Activated CD4-positive, alpha-beta memory T cell treated with anti-CD3 and anti-CD28 coated beads, Interleukin-2, amount 10 ng/mL, durations not matched to agents 7 days and 5 days (primary cell): ENCODE measurements at places on chromosomes 3 and 15.

- no peak for DNase-seq
Observed at GRCh38 chr3:58317811-58318210, 11.5 kb downstream of the HTD2 start.

- DNase-seq: no peak
Observed at GRCh38 chr3:168047190-168047795, 48.4 kb downstream of the GOLIM4 start.

- no peak for DNase-seq
Observed at GRCh38 chr3:54836871-54837270, 91.0 kb downstream of the LRTM1 start.

DNA sequence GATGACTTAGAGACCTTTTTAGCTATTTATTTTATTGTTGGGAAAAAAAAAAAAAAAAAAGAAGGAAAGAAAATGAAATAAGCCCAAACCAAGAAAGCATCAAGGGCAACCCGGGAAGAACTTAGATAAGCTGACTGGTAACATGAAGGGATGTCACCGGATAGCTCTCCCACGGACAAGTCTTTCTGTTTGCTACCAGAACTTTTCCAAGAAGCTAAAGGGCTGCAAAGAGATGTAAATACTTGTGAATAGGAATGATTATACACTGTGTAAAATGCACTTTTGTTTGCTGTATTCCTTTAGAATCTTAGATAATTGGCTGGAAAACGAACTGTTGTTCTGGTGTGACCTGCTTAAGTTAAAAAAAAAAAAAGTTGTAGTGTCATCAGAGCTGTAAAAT lies 2.8 kb downstream of the FOXB1 start:
- DNase-seq: no peak

DNA sequence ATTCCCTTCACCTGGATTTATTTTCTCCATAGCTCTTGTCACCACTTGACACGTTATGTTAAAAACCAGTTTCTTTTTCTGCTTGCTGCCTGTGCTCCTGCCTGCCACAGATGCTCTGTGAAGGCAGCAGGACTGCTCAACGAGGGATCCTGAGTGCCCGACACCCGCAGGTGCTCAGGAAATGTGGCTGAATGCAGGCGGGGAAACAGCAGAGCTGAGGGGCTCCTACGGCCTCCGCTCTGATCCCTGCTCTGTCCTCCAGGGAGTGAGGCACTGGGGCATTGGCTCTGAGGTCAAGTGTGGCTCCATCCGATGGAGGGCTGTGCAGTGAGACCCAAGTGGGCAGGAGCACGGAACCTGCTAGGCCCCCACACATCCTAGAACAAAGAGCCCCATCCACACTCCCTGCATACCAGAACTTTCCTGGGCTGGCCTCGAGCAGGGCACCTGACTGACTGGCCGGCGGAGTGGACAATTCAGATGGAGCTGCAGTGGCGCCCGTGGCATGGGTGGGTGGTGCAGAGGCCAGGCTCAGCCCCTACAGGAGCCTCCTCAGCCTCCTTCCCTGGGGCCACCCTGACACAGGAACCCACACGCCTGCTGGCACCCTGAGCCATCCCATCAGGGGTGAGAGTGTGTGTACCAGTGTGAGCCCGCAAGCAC lies 27.9 kb downstream of the IQSEC1 start:
- DNase-seq: no peak

GRCh38 chr3:76859596-76859995 lies 180.3 kb upstream of the ROBO2 start:
- DNase-seq: no peak

DNA sequence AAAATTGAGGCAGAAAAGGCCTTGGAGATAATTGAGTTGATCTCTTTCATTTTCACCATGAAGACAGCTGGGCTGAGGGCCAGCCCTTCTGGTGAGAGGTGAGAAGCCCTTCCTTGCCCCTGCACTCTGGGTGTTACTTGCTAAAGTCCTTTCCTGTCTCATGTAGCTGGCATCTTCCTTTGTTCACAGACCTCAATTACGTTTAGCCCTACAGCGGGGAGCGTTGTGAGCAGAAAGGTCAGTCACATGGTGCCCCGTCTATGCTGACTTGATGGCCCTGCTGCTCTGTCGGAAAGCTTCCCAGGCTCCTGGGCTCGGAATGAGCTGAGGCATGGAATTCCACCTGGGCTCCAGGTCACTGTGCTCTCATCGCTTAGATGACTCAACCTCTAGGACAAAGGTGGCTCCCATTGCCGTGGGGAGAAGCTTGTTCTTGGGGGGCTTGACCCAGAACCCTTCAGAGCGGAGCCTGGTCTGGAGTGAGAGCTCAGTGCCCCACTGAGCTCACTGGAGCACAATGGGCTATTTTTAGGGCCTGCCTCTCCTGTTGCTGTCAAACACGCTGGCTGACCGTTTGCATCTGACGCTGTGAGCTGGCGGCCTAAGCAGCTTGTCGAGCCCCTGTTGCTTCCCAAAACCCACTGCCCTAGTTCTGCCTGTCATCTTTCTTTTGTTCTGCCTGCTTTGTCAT lies 47.0 kb downstream of the RPLP1 start:
- no peak for DNase-seq

- DNase-seq: peak; percentile 83
Observed at GRCh38 chr15:98853161-98853560, 154.4 kb downstream of the PGPEP1L start.

DNA sequence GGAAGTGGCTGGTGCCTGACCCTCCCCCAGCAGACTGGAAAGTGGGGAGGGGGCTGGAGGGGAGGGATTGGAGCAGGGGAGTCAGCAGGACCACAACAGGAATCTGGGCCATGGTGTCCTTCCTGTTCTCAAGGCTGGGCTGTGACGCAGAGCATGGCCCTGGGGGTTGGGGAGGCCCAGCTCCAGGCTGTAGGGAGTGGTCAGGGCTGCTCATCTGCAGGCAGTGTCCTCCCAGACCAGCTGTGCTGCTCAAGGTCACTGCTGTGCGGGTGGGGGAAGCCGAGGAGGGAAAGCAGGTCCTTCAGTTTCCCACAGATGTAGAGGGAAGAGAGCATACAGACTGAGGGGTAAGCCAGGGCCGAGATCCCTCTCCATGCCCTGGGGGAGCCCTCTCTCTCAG lies 40.7 kb downstream of the CYP11A1 start:
- no peak for DNase-seq

DNA sequence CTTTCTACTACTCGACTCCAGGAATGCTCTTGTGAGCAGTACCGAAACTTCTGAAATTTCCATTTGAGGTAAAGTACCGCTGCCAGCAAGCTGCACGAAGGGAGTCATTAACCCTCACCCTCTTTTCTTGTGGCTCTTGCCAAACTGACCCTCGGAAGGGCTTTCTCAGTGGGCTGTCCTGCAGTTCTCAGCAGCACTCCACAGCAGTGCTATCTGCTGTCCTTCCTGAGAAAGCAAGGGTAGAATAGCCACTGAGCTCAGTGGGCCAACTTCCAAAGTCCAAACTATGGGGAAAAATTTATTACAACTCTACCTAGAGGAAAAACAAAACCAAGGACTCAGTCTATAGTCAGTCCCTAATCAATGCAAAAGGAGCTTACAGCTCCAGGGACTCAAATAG lies 38.5 kb upstream of the COL8A1 start:
- DNase-seq: no peak

DNA sequence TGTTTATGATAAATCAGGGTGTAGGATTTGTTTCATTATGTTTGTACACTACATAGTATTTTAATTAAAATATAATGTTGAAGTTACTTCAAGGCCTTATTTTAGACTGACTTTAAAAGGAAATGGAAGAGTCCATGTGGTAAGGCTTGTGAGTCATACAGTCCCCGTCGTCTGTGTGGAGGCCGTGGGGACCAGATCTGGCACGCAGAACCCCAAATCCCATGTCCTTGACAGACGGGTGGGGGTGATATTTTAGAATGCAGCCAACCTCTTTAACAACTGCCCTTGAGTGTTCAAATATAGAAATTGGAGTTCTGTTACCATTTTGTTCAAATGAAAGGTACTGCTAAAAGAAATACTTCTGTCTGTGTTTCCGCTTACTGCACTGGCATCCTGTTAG lies 35.8 kb downstream of the ABHD17C start:
- no peak for DNase-seq

- DNase-seq: peak; percentile 82
Observed at GRCh38 chr15:66702035-66702786, at the start of gene SMAD6. Gene SMAD6, plus strand, starts transcription at chr15:66702236. Its CDS starts 1,023 bp downstream, at chr15:66703259.

DNA sequence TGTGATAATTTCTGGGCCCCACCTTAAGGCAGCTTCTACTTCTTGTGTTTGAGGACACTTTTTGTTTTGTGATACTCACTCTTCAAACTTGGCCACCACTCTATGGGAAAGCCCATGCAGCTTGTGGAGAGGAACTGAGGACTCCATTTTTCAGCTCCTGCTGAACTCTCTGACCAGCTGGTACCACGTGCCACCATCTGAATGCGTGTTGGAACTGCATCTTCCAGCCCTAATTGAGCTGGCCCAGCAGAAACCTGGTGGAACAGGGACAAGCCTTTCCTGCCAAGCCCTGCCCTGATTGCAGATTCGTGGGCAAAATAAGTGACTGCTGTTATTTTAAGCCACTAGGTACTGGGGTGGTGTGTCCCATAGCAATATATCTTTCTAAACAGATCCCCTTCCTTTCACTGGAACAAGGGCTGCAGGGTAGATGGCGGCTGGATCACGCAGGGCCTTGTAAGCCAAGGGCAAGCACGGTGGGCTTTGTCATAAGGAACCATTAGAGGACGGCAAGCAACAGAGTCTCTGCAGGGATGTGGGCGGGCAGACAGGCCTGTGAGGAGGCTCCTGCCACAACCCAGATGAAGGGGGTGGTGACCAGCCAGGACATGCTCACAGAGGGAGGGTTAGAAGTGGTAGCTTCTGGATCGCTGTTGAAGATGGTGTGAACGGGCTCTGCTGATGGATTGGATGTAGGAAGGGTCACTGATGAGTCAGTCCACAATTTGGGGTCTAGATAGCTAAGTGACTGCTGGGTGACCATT lies 9.5 kb downstream of the H1-8 start:
- DNase-seq: no peak

- no peak for DNase-seq
Observed at GRCh38 chr3:25957026-25957425, 167.1 kb downstream of the OXSM start.

GRCh38 chr3:172176061-172176770 lies 136.8 kb downstream of the FNDC3B start:
- DNase-seq: no peak

DNA sequence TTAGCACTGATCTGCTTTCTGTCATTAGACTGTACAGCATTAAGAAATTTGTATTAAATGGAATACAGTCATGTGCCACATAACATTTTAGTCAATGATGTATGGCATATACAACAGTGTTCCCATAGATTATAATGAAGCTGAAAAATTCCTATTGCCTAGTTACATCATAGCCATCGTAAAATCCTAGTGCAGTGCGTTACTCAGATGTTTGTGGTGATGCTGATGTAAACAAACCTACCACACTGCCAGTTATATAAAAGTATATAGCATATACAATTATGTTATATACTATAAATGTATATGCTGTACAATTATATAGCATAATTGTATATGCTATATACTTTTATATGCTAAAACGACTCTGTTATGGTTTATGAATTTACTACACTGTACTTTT lies 41.7 kb downstream of the APH1B start:
- no peak for DNase-seq

- DNase-seq: no peak
Observed at GRCh38 chr3:46936733-46937250, 39.8 kb downstream of the CCDC12 start.

DNA sequence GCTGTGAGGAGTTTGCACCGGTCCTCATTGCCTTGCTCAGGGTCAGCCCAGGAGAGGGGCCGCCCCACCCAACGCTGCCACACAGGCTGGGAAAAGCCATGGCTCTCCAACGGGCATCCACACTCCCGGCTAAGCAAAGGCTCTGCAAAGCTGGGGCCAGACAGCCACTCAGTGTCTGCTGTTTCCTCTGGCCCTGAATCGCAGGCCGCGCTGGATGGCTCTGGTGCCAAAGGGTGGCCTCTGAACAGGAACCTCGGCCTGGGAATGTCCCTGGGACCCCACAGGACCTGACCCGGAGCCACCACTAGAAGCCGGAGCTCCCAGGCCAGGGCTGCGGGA lies 42.9 kb downstream of the RPN1 start:
- DNase-seq: no peak

DNA sequence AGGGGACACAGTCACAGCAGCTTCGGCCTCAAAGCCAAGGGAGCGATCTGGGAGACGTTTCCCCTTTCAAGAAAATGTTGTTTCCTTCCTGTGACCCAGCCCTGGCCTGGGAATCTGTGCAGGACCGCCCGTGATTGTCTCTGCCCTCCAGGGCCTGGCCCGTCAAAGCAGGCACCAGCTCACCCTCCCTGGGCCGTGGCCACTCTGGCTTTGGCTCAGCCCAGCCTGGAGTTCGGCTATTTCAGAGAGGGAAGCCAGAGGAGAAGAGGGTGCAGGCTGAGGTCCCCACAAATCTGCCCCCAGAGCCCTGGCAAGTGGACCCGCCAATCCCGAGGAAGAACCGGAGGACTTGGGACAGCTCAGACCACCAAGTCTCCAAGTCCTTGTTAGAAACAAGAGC lies 12.7 kb downstream of the GATA2 start:
- DNase-seq: no peak

DNA sequence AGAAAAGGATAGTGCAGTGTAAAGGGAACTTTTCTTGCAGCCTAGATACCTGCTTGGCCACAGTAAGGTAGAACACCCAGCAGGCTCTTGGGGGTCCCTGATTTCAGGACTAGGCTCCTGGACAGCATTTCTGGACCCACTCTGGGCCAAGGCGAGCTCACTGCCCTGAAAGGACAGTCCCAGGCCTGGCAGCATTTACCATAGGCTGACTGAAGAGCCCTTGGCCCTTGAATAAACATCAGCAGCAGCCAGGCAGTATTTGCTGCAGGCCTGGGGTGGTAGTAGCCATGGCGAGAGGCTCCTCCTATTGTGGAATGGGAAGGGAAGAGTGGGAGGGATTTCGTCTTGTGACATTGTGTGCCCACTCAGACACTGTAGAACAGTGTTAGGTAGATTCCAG lies 529.2 kb downstream of the TUSC7 start:
- no peak for DNase-seq

DNA sequence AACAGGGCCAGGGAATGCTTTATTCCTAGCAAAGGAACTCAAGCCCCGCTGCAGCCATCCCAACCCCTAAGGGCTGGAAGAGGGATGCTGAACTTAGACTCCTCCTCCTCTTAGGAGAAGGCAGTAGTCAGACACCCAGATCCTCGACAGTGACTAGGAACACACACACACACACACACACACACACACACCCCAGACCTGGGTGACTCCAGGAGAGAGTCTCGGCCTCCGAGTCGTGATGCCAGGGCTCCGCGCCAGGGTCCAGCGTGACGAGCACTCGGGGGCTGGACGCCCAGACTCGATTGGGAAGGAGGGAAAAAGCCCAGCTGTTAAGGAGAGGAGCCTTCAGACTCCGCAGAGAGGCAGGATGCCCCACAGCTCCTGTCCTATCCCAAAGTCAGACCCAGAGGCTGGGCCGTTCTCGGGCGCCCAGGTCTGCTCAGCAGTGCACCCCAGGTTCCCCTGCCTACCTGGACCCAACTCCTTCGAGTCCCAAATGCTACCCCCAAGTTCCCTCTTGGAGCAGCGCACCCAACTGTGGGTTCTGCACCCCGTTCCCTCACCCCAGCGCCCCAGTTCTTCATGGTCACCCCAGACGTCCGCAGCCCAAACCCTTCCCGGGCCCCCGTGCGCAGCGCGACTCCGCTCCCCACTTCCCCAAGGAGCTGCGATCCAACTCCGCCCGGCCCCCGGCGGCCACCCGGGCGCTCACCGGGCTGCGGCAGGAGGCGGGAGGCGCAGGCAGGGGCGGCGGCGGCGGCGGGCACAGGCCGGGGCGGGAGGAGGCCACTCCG lies 421 bp downstream of the BMF start:
- no peak for DNase-seq
